NCI-H526 treated with DMSO at 0.1 percent for 48 hours (cell line): ENCODE measurements at places on chromosomes 11 and 22.
A peak's percentile ranks its signal among the peaks of the same experiment; 100 is the strongest.

DNA sequence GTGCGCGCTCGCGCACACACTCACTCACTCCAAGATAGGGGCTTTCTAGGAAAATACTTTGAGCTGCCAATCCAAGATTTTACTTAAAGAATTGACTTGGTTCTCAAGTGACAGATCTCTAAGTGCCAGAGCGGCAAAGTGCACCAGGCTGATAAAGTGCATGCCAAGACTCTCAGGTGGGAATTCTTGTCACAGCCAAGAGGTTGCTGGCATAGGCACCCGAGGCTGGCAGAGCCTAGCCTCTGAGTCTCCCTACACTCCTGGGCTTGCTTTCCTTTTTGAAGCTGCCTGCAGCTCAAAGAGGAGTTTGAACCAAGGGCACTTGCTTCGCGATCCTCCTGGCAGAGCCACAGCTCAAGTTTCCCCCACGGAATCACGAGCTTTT lies 2.5 kb upstream of the ADM start:
- peak; percentile 63 for DNase-seq

DNA sequence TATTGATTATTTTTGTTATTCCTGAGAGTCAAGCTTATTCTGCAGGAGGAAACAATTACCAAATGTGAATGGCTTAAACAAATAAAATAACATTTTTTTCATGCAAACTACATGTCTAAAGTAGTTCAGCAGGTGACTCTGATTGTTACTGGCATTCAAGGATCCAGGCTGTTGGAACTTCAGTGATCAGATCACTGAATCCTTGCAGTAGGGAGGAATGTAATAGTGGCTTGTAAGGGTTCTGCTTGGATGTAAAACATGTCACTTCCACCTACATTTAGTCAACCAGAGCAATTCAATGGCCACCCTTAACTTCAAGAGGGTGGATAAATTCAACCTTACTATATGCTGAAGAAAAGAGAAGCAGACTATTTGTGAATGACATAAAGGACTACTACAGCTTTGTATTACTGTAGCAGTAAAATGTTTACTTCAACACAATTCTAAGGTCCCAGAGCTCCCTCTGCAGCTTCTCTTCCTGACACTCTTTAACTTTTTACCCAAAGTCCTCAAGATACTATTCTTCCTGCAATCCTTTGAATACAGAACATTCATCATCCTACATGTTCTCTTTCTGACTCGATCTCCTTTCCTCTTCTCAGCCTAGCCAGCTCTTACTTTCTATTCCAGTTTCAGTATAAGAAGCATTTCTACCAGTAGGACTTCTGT lies 284.0 kb downstream of the LRRC4C start:
- no peak for DNase-seq

- DNase-seq = no peak
Measured at GRCh38 chr11:112627588-112628045, 333.6 kb upstream of the NCAM1 start.

DNA sequence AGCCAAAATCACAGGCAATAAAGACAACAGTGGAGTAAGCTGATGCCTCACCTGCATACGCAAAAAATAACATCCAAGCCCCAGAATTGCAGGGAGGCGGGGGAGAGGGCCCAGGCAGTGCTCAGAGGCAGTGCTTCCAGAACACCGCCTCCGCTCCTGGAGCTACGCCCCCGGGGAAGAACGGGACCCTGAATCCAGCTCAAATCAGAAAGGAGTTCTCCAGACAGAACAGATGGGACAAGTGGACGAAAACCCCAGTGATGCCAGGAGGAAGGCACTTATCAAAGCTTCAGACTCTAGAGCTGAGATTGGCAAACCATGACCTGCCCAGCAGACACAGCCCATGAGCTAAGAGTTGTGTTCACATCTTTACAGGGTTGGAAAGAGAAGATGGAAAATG lies 683.9 kb downstream of the TBC1D22A start:
- no peak for DNase-seq

DNA sequence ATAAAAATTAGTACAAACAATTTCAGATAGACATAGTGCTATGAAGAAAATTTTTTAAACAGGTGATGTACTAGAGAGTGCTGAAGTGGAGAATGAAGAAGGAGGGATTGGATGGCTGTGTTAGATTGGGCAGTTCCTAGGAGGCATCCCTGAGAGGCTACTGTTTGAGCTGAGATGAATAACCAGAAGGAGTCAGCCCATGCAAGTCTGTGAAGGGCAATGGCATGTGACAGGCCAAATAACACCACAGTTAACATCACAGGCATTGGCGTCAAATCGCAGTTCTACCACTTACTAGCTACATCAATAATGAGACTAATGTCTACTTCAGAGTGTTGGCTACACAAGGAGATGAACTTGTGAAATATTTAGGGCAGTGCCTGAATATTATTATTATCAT lies 35.4 kb downstream of the HORMAD2 start:
- no peak for DNase-seq

- no peak for DNase-seq
Measured at GRCh38 chr11:32068134-32068870, 22.6 kb upstream of the RCN1 start.

GRCh38 chr11:92533657-92534335 lies 309.2 kb downstream of the FAT3 start:
- no peak for DNase-seq

- DNase-seq = no peak
Measured at GRCh38 chr11:130269326-130269943, 45.3 kb downstream of the ZBTB44 start.

DNA sequence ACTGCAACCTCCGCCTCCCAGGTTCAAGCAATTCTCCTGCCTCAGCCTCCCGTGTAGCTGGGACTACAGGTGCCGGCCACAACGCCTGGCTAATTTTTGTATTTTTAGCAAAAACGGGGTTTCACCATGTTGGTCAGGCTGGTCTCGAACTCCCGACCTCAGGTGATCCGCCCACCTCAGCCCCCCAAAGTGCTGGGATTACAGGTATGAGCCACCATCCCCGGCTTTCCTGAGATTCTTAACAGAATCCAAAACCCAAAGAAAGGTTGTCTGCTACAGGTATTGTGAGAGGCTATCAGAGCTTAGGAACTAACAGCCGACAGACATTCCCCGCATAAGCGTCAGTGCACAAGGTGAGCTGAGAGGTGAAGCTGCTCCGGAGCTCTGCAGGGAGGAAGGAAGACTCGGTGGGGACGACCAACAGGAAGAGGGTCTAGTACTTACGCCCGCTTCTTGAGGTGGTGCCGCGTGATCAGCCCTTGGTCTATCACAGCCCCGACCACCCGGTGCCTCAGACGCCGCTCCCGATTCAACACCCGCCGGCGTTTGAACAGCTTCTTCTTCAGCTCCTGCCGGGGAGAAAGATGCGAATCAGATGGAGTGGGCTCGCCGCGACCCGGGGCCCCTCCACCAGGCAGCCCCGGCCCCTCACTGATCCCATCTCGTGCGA lies 470 bp downstream of the C11orf98 start:
- DNase-seq = peak; percentile 79

DNA sequence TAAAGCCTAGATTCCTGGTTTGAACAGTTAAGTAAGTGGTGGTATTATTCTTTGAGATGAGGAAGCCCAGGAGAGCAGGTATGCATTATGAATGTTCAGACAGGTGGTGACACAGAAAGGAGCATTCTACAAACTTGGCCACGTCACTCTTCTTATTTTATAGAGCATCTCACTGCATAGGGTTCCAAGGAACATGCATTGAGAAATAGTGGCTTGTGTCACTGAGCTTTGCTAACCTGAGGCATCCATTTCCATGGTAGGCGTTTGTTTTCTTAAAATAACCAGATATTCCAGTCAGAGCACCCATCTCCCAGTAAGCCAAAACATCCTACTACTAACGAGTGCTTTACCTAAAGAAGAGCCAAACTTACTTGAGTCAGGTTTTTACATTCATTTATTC lies 169.7 kb downstream of the NAV2 start:
- no peak for DNase-seq

DNA sequence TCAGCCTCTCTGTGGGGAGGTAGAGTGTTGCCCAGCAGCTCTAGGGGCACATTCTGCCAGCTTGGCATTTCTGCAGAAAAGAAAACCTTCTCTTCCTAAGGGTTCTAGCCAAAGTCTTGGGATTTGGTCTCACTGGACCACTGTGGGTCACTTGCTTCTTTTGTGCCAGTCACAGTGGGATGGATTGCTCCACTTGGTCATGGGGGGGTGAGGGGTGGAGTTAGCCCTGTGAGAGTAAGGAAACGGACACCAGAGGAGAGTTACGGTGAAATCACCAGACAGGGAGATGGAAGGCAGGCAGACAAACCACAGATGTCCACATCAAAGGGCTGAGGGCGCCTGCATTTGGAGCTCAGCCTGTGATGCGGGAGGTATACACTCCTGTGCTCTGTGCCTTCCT lies 10.8 kb downstream of the SGSM1 start:
- no peak for DNase-seq

DNA sequence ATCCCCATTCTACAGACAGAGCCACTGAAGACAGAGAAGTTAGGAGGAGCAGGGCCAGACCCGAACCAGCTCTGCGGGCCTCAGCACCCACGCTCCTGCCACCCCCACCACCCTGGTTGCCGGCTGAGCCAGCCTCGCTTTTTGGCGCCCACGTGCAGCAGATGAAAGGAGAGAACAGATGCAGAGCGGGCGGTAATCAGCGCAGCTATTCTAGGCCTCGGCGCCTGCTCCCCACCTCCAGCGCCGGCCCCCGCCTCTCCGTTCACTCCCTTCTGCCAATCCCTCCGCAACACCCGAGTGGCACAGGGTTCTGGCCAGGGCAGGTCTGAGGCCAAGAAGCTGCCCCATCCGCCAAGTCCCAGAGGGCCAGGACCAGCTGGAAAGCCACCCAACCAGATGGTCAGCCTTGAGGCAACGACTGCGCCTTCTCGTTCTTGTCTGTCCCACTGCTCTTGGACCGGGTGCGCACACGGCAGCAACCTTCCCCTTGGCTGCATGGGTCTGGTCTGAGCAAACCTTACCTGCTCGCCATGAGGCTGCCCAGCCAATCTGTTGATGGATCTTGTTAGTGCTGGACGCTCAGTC lies 16.8 kb downstream of the DNAL4 start:
- DNase-seq = no peak

DNA sequence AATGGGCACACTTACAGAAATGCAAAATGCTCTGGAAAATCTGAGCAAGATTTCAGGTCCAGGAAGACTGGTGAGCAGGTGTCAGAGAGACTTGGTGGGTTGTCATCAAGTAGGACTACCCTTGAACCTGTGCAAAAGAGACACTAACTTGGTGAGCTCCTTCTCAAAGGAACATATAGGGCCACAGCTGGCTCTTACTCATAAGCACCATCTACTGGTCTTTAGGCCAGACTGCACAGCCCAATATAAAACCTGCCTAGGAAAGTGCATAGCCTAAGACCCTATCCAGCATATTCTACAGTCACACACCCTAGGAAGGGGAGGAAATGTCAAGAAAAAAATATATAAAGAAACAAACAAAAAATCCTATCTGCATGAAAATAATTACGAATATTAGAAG lies 18.2 kb upstream of the OR10W1 start:
- DNase-seq = peak; percentile 50

GRCh38 chr11:116409238-116409637 lies 363.5 kb downstream of the BUD13 start:
- DNase-seq = no peak

DNA sequence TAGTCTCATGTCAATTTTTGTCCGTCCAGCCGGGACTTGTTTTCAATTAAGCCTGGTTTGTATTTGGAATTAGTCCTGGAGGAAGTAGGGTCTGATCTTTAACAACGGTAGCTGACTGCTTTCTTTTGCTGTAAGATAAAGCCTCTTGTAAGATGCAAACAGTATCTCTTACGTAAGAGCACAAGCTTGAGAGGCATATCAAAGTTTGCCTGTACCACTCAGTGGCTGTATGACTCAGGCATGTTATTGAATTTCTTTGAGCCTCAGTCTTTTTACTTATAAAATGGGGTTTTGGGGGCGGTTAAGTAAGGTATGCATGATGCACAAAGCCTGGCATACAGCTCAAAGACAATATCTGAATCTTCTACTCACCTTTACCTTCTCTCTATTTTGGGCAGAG lies 198.4 kb upstream of the NARS2 start:
- no peak for DNase-seq

GRCh38 chr11:134060316-134060715 lies 8.6 kb upstream of the JAM3 start:
- DNase-seq = no peak

- DNase-seq = no peak
Measured at GRCh38 chr11:8068605-8069221, 12.3 kb upstream of the TUB start.

DNA sequence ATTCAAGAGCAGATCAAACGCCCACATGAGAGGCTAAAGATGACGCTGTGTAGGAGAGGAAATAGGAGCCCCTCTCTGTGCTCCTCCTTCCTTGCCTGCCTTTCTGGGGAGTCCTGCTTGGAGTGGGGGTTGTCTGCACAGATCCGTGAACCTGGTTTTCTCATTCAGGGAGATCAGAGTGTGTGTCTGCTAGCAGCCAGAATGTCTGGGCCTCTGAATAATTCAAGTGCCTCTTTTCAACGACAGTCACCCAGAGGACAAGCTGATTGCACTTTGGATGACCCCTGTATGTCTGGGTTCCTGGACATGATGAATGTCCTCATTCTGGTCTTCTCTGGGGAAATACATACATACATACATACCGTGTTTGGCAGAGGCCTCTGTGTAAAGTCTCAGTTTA lies 592.5 kb upstream of the B3GAT1 start:
- DNase-seq = no peak

DNA sequence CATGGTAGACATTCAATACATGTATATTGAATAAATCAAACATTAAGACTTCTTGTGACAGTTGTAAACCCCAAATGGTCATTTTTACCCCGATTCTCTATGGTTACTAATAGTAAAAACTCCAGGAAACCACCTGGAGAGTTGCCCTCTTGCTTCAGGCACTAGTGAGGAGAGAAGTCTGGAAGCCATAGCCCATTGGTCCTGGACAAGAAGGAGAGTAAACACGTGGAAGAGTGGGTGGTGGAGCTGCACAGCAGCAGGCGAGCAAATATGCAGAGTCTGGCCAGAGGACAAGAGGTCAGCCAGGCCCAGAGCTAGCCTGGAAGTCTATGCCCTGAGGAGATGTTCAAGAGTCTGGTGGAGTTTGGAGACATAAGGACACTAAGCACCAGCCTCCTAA lies 17.7 kb downstream of the DCHS1 start:
- no peak for DNase-seq

DNA sequence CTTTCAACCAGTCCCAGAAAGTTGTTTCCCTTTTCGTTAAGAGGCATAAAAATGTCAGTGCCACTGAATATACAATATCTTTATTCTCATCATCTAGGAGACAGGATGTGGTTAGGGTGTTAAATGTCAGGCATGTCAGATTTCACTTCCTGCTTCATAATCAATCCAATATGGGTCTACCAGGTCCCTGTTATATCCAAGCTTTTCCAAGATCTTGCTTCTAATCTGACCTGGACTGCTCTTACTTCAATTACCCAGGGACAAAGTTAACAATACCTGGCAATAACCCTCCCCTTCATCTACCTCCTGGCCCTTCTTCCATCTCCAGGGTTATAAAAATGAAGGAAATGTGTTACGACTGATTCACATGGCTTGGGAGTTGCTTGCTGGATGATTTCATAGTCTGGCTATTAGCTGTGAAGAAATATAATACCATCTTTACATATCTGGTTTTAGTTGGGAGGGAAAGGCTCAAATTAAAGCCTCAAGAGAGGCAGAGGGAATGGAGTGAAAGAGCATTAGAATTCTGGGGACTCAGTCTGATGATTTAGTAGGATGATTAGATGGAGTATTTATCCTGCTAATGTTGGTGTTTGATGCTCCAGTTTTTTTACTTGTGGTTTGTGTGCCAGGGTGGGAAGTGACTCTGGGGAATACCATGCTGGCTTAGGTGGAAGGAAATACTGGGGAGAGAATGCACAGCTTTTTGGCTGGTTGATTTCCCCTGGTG lies 534.3 kb downstream of the ETS1 start:
- no peak for DNase-seq

- no peak for DNase-seq
Measured at GRCh38 chr11:88521399-88521798, 183.9 kb upstream of the CTSC start.
